Transverse colon (tissue), 4 donors: ENCODE measurements at places on chromosomes 12 and 14. TPM values are rescaled to one million over a fixed set of nuclear protein-coding genes. Genes with fewer than 3 reads are reported as not detected.

CDCA3 gene
- total RNA-seq = 3.0 TPM

APEX1 gene
- total RNA-seq = 111 TPM

ACRBP gene
- total RNA-seq = not detected

FERMT2 gene
- 51.3 TPM for total RNA-seq

ABCD2 gene
- total RNA-seq = not detected

TEAD4 gene
- total RNA-seq = 8.2 TPM

RPL10L gene
- 8.6 TPM for total RNA-seq

FOXN4 gene
- not detected for total RNA-seq

RITA1 gene
- total RNA-seq = 17.5 TPM

KRT85 gene
- not detected for total RNA-seq
